ENCODE measurements at places on chromosomes 2 and 18.

DNA sequence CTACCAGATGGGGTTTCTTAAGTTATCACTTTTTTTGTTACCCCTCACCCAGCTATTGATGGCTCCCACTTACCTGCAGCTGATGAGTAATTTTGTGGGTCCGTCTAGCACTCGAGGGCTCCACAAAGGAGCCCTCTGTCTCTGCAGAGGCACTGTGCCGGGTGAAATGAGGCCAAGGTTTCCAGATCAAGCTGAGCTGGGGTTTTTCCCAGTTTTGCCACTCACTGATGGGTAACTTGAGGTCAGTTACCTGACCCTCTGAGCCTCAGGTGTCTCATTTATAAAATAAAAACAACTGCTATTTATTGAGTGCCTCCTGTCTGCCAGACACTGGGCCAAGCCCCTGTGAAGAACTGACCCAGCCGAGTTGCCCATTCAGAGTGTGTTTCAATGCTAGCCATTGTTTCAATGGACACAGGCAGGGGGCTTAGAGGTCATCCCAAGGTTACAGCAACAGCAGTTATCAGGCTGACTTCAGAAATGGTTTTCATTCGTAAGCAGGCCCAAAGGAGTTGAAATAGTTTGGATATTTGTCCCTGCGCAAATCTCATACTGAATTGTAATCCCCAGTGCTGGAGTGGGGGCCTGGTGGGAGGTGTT lies 192.9 kb downstream of the NCK2 start:
- no peak for DNase-seq

- no peak for DNase-seq
These were observed 101.1 kb downstream of the LDLRAD4 start for GRCh38 chr18:13319629-13320028.

GRCh38 chr2:189791338-189792042 lies 7.2 kb downstream of the PMS1 start:
- DNase-seq: no peak

- no peak for DNase-seq
These were observed 47.0 kb downstream of the RAB12 start for GRCh38 chr18:8656232-8656631.

DNA sequence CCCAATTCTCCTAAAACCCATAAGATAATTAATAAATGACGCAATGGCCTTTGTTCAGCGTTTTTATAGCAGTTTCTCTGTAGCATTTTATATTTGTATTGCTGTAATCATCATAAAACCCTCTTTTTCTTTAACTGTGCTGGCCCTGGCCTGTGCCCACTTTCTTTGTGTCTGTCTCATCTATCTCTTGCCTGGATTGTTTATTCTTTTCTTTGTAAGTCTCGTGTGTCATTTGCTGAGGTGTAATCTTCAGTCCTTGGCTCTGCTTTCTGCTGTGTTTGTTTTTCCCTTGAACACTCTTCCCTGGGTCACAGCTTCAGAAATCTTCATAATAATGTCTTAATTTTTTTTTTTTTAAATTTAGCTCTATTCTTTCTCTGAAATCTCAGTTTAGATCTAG lies 525.8 kb upstream of the LINC00305 start:
- DNase-seq: no peak

Data from sigmoid colon (tissue), 7 donors.